ENCODE measurements at places on chromosomes 12 and 14. TPM values are rescaled to one million over a fixed set of nuclear protein-coding genes. Genes with fewer than 3 reads are reported as not detected.

DNA sequence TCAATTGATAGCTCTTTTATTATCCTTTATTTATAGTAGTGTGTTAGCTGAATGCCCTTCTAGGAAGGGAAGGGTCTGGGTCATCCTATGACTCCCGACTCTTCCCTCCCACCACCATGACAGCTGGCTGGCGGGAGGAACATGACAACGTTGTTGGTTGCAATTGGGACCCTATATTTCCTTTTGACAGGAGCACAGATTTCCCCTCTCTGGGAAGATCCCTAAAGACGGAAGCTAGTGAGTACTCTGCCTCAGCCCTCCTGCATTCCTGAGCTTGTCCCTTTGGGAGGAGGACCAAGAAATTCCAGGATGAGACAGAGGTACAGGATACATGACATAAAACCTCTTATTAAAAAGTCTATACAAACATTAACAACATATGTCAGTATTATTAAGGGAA is 485.4 kb downstream of the NAV3 start:
- no peak for DNase-seq

DNA sequence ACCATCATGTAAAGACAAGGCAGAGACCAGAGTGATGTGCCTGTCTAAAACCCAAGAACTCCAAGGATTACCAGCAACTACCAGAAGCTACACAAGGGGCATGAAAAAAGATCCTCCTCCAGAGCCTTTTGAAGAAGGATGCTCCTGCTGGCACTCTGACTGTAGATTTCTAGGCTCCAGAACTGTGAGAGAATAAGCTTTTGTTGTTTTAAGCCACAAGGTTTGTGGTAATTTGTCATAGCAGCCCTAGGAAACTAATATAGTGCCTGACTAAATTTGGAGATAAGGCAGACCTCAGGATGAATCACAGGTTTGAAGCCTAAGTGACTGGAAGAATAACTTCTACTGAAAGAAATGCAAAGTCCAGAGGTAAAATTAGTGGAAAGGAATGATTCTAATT is 132.9 kb downstream of the CEP83 start:
- no peak for DNase-seq

GRCh38 chr14:32536175-32536574 is 207.1 kb downstream of the AKAP6 start:
- DNase-seq, result no peak

The CMA1 gene
- 0.50 TPM for polyA plus RNA-seq
